ENCODE measurements at places on chromosomes 12 and 14.

DNA sequence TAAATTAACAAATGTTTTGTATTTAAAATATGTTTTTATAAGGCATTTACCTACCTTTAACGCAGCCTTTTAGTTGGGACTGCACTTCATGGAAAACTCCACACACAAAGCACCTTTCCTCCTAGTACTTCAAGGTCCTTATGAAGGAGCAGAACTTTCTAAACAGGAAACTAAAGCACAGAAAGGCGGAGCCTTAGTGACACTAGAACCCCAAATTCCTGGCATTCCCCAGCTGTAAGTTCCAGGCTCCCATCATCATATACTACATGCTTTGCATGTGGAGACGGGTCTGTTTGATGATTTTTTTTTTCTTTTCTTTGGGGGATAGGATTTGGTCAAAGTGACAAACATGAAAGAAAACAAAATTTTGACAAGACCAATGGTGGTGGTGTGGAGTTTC lies 39.5 kb downstream of the STXBP6 start:
- no peak for DNase-seq

DNA sequence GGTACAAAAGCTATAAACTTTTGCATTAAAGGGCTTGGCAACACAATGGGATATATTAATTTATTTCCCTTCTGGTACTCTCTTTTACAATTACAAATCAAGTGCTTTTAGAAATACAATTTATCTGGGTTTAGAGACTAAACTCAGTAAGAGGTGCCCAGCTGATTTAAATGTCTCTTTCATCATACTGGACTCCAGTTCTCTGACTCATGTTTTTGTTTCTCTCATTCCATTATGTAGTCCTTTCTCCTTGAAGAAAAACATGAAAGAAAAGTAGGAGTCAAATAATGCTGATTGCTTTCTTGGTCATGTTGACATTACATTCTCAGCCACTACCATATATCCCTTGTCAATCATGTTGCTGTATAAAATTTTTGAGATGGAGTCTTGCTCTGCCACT lies 36.3 kb upstream of the CFL2 start:
- DNase-seq, result no peak

DNA sequence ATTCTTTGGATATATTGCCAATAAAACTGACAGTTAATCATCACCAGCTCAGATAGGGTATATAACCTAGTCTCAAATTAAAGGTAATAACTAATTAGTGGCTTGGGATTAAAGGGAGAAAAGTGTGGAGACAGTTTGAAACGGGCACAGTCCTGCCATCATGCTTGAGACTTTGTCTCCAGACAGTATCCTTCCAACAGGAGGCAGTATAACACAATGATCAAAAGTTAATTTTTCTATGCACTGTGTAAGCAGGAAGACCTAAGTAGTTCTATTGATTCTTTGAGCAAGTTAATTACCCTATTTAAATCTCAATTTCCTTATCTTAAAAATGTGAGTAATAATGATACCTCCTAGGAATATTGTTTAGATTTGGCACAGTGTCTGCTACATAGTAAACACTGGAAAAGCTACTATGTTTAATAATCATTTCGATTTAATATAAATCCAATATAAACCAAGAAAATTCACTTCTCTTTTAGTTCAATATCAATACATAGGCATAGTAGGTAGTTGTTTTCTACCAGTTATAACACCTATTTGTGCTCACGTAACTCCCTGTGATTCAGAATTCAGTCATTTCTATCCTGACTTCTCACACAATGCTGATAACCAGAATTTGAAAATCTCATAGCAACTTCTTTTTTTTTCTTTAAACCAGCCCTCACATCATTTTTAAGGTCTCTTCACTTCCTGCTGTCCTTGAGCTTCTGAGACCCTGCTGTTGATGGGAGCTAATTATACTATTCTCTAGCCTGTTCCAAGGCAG lies 53.7 kb downstream of the GALNT4 start:
- no peak for DNase-seq

- DNase-seq, result no peak
Observed at GRCh38 chr12:873954-874353, 75.5 kb downstream of the RAD52 start.

- DNase-seq, result no peak
Observed at GRCh38 chr12:57241402-57242310, 9.3 kb downstream of the STAC3 start.

GRCh38 chr14:77141214-77142004 lies at the start of gene ZDHHC22:
Gene ZDHHC22 (minus strand): TSS chr14:77141791. CDS start chr14:77139738, 2,053 bp downstream.
- DNase-seq, result no peak

- DNase-seq, result no peak
Observed at GRCh38 chr14:70237710-70238109, 49.0 kb upstream of the SLC8A3 start.

- DNase-seq, result no peak
Observed at GRCh38 chr12:15580431-15580830, 208.8 kb downstream of the EPS8 start.

DNA sequence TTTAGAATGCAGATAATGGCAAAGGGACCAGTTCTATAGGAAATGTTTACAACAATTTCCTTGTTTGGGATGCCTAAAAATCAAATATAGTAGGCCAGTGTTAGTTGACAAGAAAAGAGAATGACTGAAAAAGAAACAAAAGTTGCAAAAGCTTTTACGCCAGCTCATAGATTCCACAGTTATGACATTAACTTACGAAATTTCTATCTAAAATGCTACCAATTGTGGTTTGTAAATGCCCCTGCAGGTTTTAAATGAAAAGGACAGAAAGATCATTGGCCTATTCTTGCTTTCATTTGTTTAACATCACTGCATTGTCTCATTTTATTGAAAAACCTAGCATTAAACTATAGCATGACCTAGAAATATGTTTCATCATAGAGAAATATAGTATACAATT lies 345.8 kb downstream of the CCDC91 start:
- DNase-seq, result no peak

DNA sequence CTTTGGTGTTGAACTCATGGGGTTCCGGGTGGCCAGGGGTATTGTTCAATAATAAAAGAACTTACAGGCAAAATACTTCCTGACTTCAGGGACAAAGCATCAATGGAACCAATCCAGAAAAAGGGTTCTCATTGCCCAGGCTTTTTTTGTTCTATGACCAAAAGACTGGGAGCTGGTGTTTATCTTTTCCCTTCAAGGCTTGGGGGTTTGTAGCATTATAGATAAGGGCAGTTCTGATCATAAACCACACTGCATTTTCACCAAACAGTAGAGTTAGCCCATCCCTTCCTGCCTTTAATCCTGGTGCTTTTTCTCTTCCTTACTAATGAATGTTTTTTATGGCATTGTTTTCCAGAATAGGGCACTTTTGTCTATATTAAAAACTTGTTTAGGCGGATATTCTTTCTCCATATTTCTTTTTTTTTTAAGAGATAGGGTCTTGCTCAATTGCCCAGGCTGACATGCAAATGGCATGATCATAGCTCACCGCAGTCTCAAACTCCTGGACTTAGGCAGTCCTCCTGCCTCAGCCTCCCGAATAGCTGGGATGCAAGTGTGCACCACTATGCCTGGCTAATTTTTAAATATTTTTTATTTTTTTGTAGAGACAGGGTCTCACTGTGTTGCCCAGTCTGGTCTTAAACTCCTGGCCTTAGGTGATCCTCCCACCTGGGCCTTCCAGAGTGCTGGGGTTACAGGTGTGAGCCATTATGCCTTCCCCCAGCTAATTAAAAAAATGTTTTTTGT lies 9.7 kb downstream of the FUT8 start:
- DNase-seq, result no peak

GRCh38 chr14:75822522-75823141 lies 159.2 kb downstream of the TGFB3 start:
- DNase-seq, result no peak

DNA sequence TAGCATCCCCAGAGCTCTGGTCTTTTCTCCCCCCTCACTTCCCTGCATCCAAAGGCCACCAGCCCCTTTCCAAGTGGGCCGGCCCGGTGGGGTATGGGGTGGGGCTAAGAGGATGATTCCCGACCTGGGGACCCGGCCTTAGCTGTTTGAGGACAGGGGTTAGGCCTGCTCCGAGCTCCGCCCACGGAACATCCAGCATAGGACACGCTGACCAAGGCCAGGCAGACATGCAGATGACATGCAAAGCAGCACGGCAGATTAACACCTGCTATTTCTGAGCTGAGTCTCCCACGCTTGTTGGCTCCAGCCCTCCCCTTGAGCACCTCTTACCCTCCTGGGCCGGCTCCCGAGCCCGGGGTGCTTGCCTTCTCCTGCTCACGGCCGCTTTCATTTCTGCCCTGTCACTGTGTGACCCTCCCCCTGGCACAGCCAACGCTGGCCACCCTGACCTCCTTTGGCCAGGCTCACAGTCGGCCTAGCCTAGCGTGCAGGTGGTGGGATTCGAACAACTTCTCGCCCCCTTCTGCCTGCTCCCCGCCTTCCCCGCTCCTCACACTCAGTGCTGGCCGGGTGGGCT lies 40.2 kb downstream of the TEAD4 start:
- no peak for DNase-seq

- no peak for DNase-seq
Observed at GRCh38 chr14:54803396-54803795, 99.2 kb downstream of the GCH1 start.

GRCh38 chr12:108690542-108691174 lies 40.7 kb downstream of the CORO1C start:
- no peak for DNase-seq

- DNase-seq, result no peak
Observed at GRCh38 chr12:108317308-108318234, 21.5 kb downstream of the CMKLR1 start.

GRCh38 chr12:111792155-111792855 lies 25.6 kb downstream of the ALDH2 start:
- DNase-seq, result no peak

Measured in NCI-H187 (cell line).